ENCODE measurements at places on chromosomes 1 and 21.

- peaks cover 4% of the 10 kb centered on the region for H3K4me1 ChIP-seq
- no peak overlapping the region for H3K4me3 ChIP-seq
- no peaks in the 10 kb centered on the region for H3K36me3 ChIP-seq
- no peak for DNase-seq
Observed at GRCh38 chr1:179818260-179818659, 59.3 kb downstream of the TOR1AIP2 start.

DNA sequence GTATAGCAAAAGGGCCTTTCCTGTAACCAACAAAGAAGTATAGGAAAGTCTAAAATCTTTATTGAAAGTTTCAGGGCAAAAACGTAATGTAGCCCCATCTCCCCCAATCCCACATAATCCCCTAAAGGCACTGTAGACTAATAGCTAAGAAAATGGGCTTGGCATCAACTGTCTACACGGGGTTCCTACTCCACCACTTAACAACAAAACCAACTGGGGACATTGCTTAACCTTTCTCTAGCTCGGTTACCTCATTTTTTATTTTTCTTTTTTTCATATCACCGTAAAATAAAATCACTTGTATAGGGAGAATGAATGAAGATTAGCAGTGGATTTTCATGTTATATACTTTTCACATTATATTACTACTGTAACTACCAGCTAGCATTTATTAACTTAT, 12.3 kb downstream of the MACF1 start:
- H3K27ac ChIP-seq, result peak overlapping the region; percentile 74
- no peak overlapping the region for H3K4me3 ChIP-seq
- no peak for DNase-seq

DNA sequence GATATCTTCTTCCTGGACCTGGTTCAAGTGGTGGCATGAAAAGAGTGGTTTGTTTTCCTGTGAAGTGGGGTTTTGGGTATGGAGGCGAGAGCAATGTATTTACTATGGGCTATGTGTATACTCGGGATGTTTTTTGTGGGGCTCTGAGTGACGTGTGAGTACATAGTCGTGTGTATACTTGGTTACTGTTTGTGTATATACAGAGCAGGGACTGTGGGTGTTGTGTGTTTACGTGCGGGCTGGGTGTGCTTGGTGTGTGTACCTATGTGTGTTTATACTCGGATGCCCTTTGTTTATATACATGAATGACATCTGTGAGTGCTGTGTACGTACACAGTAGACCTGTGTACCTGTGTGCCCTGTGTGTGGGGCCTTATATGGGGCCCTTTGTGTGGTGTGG, 50.0 kb downstream of the YARS1 start:
- H3K27me3 ChIP-seq, result no peaks in the 10 kb centered on the region
- H3K4me1 ChIP-seq, result peaks cover 41% of the 10 kb centered on the region
- H3K4me3 ChIP-seq, result no peak overlapping the region
- peaks cover 70% of the 10 kb centered on the region for H3K36me3 ChIP-seq
- peak overlapping the region; percentile 16 for H3K27ac ChIP-seq
- no peak for DNase-seq

DNA sequence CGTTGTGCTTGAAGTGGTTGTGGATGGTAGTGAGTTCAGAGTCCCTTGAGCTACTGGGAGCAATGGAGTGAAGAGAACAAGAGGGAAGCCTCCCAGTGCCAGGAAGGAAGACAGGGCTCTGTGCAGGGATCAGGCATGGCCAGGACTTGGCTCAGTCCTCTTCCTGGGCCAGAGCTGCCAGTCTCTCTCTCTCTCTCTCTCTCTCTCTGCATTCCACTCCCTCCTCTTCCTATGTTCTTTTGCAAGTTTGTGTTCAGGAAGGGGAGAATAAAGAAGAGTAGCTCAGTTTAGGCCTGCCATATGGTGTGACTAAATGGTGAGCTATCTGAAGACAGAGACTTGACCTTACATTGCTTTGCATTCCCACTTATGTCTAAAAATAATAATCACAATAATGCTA, 20.5 kb upstream of the RPTN start:
- H3K27ac ChIP-seq, result peak overlapping the region; percentile 17
- no peaks in the 10 kb centered on the region for H3K27me3 ChIP-seq
- DNase-seq, result no peak
- H3K4me1 ChIP-seq, result peaks cover 7% of the 10 kb centered on the region
- no peaks in the 10 kb centered on the region for H3K36me3 ChIP-seq

- H3K36me3 ChIP-seq, result no peaks in the 10 kb centered on the region
- no peak overlapping the region for H3K4me3 ChIP-seq
- H3K27ac ChIP-seq, result peak overlapping the region; percentile 24
- no peak for DNase-seq
- H3K4me1 ChIP-seq, result peaks cover 6% of the 10 kb centered on the region
Observed at GRCh38 chr21:41164981-41165655, 2.8 kb upstream of the BACE2 start.

- no peaks in the 10 kb centered on the region for H3K27me3 ChIP-seq
- H3K36me3 ChIP-seq, result no peaks in the 10 kb centered on the region
- no peak overlapping the region for H3K27ac ChIP-seq
- H3K4me1 ChIP-seq, result no peaks in the 10 kb centered on the region
Observed at GRCh38 chr21:31698461-31698860, 33.5 kb downstream of the SCAF4 start.

GRCh38 chr1:118821801-118822200, 166.3 kb downstream of the TBX15 start:
- DNase-seq, result no peak
- no peaks in the 10 kb centered on the region for H3K36me3 ChIP-seq
- H3K4me1 ChIP-seq, result no peaks in the 10 kb centered on the region
- H3K27me3 ChIP-seq, result no peaks in the 10 kb centered on the region

- no peaks in the 10 kb centered on the region for H3K27me3 ChIP-seq
- H3K36me3 ChIP-seq, result no peaks in the 10 kb centered on the region
- peaks cover 4% of the 10 kb centered on the region for H3K4me1 ChIP-seq
- no peak overlapping the region for H3K27ac ChIP-seq
- H3K4me3 ChIP-seq, result no peak overlapping the region
- no peak for DNase-seq
Observed at GRCh38 chr21:40057331-40057730, 190.1 kb downstream of the PCP4 start.

GRCh38 chr1:149993764-149994163, 16.8 kb downstream of the OTUD7B start:
- peaks cover 54% of the 10 kb centered on the region for H3K4me1 ChIP-seq
- DNase-seq, result no peak
- no peak overlapping the region for H3K4me3 ChIP-seq
- no peak overlapping the region for H3K27ac ChIP-seq

GRCh38 chr1:183778568-183779433, 26.1 kb upstream of the RGL1 start:
- H3K27me3 ChIP-seq, result no peaks in the 10 kb centered on the region
- H3K36me3 ChIP-seq, result no peaks in the 10 kb centered on the region
- H3K4me1 ChIP-seq, result peaks cover 3% of the 10 kb centered on the region
- no peak for DNase-seq
- no peak overlapping the region for H3K4me3 ChIP-seq
- no peak overlapping the region for H3K27ac ChIP-seq

DNA sequence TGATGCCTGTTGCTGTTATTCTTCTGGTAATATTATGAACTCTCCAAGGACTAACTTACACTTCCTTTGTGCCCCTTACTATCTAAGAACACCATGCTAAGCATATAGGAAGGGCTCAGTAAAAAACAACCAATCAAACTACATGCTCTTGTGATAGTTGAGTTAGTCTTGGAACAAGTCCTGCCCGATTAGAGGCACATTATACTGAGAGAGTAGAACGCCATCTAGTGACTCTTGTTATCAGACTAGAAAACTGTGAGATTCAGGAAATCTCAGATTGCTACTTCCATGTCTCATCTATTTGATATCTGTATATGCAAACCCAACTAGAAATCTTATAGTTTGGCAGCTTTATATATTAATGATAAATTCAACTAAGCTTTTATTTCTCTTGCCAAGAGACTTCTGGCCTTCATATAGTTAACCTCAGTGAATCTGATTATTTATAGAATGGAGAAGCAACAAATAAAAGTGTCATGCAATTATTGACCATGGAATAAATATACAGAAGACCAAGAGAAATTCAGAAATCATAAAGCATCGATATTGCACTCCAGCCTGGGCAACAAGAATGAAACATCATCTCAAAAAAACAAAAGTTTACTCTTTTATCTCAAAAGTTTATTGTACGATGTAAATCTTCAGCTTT, 7.8 kb upstream of the SRRM1 start:
- H3K27me3 ChIP-seq, result no peaks in the 10 kb centered on the region
- DNase-seq, result no peak
- H3K4me1 ChIP-seq, result no peaks in the 10 kb centered on the region
- H3K27ac ChIP-seq, result no peak overlapping the region

- no peak overlapping the region for H3K4me3 ChIP-seq
- no peak overlapping the region for H3K27ac ChIP-seq
- no peaks in the 10 kb centered on the region for H3K4me1 ChIP-seq
- H3K36me3 ChIP-seq, result no peaks in the 10 kb centered on the region
Observed at GRCh38 chr1:237108297-237109040, 66.5 kb downstream of the RYR2 start.

DNA sequence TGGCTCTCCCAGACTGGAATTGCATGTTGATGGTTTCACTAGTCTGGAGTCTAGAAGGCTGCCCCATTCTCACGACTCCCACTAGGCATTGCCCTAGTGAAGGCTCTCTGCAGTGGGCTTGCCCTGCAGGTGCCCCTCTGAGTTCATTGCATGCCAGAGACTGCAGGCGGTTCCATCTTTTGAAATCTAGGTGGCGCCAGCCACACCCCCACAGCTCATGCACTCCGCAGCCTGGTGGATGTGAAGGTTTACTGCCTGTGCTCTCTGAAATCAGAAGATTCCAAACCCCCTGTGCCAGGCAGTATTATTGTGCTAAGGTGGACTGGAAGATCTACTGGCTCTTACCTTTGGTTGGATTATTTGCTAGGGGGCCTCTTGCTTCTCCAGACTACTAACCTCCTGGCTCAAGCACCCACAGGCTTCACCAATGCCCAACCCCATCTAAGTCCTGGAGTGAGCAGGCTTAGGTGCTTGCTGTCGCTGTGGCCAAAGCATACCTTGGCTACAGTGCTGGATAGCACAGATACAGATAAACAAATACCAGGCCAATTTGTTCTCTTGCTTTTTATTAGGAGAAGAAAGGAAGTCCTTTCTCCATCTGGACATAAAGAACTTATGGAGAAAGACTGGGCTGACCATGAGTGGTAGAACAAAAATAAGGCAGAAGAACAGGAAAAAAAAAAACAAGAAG, 83.5 kb upstream of the SIM2 start:
- no peaks in the 10 kb centered on the region for H3K36me3 ChIP-seq
- H3K4me1 ChIP-seq, result no peaks in the 10 kb centered on the region
- no peak overlapping the region for H3K4me3 ChIP-seq
- no peaks in the 10 kb centered on the region for H3K27me3 ChIP-seq
- no peak overlapping the region for H3K27ac ChIP-seq

GRCh38 chr1:150619576-150620509, 9.6 kb downstream of the ENSA start:
- peaks cover 40% of the 10 kb centered on the region for H3K4me1 ChIP-seq
- H3K36me3 ChIP-seq, result peaks cover 90% of the 10 kb centered on the region
- DNase-seq, result no peak
- H3K4me3 ChIP-seq, result no peak overlapping the region
- peak overlapping the region; percentile 97 for H3K27ac ChIP-seq

- no peak overlapping the region for H3K27ac ChIP-seq
- H3K27me3 ChIP-seq, result no peaks in the 10 kb centered on the region
- DNase-seq, result no peak
- no peak overlapping the region for H3K4me3 ChIP-seq
Observed at GRCh38 chr1:82258887-82259286, 458.2 kb downstream of the ADGRL2 start.

DNA sequence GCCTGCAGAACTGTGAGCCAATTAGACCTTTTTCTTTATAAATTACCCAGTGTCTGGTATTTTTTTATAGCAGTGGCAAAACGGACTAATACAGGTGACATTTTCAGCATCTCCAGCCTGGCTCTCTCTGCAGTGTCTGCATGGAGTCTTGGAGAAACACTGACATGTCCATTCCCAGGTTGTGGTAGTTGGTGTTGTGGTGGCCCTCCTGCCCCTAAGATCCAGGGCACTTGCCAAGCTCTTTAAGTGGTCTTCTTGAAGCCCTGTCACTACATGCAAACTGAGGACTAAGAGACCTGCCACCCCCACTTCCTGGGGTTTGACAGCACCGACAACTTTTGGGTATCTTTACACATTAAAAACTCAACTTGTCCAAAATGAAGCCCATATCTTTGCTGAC, 419.4 kb downstream of the NPHP4 start:
- no peaks in the 10 kb centered on the region for H3K36me3 ChIP-seq
- no peak overlapping the region for H3K4me3 ChIP-seq
- no peak overlapping the region for H3K27ac ChIP-seq
- no peaks in the 10 kb centered on the region for H3K27me3 ChIP-seq

DNA sequence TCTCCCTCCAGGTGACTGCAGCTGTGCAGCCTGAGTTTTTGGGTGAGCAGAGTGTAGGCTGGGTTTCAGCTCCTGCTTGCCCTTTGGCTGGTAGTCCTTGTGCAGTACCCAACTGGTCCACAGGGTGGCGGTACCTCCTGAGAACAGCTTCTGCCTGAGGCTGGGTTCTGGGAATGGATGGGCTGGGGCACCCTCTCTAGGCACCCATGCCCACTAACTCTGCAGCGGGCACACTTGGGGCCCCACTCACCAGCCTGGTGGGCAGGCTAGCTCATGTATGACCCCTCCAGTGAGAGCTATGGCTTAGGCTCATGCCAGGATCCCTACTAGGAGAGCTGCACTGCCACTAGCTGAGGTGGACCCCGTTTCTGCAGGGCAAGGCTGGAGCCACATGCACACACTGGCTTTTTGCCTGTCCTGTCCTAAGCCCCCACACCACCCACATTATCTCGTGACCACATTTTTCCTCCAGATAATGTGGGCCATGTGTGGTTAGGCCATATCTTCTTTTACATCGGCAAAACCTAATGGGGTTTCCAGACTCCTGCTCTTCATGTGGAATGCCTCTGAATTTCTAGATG, 15.5 kb upstream of the GSTM4 start:
- H3K27me3 ChIP-seq, result no peaks in the 10 kb centered on the region
- H3K27ac ChIP-seq, result no peak overlapping the region
- no peak for DNase-seq
- no peak overlapping the region for H3K4me3 ChIP-seq
- H3K36me3 ChIP-seq, result no peaks in the 10 kb centered on the region

GRCh38 chr1:84971957-84972356, 25.0 kb downstream of the MCOLN2 start:
- no peak overlapping the region for H3K4me3 ChIP-seq
- no peaks in the 10 kb centered on the region for H3K27me3 ChIP-seq
- H3K4me1 ChIP-seq, result no peaks in the 10 kb centered on the region
- H3K36me3 ChIP-seq, result no peaks in the 10 kb centered on the region
- no peak for DNase-seq

GRCh38 chr1:187715483-187715882, 886.7 kb downstream of the PLA2G4A start:
- no peaks in the 10 kb centered on the region for H3K4me1 ChIP-seq
- no peaks in the 10 kb centered on the region for H3K27me3 ChIP-seq
- no peak for DNase-seq
- no peaks in the 10 kb centered on the region for H3K36me3 ChIP-seq
- H3K4me3 ChIP-seq, result no peak overlapping the region

GRCh38 chr1:167770127-167770526, 48.3 kb downstream of the MPZL1 start:
- peaks cover 5% of the 10 kb centered on the region for H3K36me3 ChIP-seq
- H3K27me3 ChIP-seq, result no peaks in the 10 kb centered on the region
- no peak overlapping the region for H3K27ac ChIP-seq
- no peak overlapping the region for H3K4me3 ChIP-seq

GRCh38 chr1:26754086-26754874, 33.5 kb upstream of the PIGV start:
- no peak overlapping the region for H3K4me3 ChIP-seq
- H3K36me3 ChIP-seq, result no peaks in the 10 kb centered on the region
- peaks cover 20% of the 10 kb centered on the region for H3K4me1 ChIP-seq
- no peaks in the 10 kb centered on the region for H3K27me3 ChIP-seq
- peak overlapping the region; percentile 63 for H3K27ac ChIP-seq
- DNase-seq, result no peak
